ENCODE measurements at places on chromosomes 3 and 15.

DNA sequence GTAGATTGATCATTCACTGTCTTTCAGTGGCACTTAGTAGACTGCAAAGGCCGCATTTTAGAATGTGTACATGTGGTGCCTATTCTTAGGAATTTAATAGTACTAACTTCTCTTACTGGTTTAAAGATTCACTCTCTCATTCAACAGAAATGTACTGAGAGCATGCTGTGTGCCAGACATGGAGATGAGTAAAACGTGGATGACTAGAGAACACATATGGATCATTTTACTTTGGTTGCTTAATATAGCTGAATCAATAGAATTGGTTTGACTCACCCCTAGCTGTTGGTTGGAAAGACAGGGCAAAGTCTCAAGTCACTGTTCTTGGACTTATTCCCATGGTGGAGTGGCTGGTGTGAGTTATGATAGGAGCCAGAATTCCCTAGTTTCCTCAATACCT is 109.1 kb upstream of the TNFAIP8L3 start:
- DNase-seq: no peak

DNA sequence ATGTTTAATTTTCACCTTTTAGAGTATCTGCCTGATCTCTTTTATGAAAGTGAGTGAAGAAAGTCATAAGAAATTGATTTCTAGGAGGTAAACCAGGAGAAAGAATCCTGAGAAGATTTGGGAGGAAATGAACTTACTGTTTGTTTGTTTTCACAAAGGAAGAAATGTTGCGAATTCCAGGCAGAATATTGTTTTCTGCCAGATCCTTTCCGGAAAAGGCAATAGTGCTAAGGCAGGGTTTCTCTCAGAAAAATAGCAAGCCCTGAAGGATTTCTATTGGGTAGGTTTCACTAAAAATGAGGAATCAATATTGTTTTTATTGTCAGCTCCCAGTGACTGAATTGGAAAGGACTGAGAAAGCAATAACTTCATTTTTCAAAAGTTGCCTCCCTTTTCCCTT is 85.7 kb upstream of the TGFBR2 start:
- DNase-seq: no peak

- DNase-seq: no peak
Observed at GRCh38 chr15:101151288-101151687, 100.6 kb downstream of the CHSY1 start.

DNA sequence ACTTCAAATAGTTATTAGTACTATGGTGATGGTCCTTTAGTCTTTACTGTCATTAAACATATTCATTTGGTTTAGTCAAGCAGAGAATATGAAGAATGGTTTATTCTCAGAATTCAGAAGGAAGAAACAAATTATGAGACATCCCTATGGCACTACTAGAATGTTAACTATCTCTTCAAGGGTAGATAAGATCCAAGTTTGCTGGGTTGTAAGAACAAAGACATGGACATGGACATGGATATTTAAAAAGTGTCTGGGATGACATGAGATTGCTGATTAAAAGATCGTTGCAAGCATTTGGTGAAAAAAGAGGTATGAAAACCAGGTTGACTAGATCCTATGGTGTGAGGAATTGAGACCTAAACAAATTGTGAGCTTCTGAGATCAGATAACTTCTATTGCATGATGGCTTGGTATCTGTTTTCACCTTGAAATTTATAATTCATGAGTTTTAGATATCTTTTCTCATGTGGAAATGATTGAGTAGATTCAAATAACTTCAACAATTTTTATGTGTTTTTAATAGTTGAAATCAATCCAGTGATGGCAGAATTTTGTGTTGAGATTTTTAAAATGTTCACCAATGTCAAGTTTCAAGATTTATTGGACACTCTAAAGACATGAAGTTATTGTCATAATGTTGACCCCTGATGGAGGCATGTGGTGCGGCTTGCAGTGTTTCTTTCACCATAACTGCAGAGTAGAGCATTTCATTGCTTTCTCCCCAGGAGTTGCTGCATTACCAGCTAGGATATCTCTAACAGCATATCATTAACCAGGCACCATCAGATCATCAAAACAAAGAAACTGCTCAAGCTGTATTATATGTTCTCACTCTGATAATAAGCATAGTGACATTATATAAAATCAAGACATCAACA is 72.6 kb downstream of the NAALADL2 start:
- no peak for DNase-seq

GRCh38 chr15:59304034-59304795 is 68.5 kb downstream of the MYO1E start:
- no peak for DNase-seq

GRCh38 chr3:69294014-69294766 is 91.7 kb downstream of the FRMD4B start:
- DNase-seq: no peak

- no peak for DNase-seq
Observed at GRCh38 chr3:9078561-9079240, 115.4 kb upstream of the RAD18 start.

- no peak for DNase-seq
Observed at GRCh38 chr3:139546772-139547171, 7.2 kb upstream of the RBP1 start.

GRCh38 chr3:79369306-79369705 is 398.5 kb downstream of the ROBO1 start:
- no peak for DNase-seq

GRCh38 chr3:156098437-156099035 is 21.8 kb upstream of the KCNAB1 start:
- DNase-seq: no peak

- no peak for DNase-seq
Observed at GRCh38 chr3:51796854-51797253, 17.8 kb upstream of the IQCF6 start.

- no peak for DNase-seq
Observed at GRCh38 chr15:88699861-88700260, 61.0 kb downstream of the ISG20 start.

DNA sequence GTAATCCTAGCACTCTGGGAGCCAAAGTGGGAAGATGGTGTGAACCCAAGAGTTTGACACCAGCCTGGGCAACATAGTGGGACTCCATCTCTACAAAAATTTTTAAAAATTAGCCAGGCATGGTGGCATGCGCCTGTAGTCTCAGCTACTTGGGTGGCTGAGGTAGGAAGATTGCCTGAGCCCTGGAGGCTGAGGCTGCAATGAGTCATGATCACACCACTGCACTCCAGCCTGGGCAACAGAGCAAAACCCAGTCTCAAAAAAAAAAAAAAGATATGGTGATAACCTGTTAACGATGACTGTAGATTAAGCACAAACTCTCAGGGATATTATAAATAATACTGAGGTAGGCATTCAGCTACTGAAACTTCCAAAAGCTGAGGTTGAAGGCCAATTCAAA is 107.5 kb downstream of the SLC49A4 start:
- DNase-seq: no peak

DNA sequence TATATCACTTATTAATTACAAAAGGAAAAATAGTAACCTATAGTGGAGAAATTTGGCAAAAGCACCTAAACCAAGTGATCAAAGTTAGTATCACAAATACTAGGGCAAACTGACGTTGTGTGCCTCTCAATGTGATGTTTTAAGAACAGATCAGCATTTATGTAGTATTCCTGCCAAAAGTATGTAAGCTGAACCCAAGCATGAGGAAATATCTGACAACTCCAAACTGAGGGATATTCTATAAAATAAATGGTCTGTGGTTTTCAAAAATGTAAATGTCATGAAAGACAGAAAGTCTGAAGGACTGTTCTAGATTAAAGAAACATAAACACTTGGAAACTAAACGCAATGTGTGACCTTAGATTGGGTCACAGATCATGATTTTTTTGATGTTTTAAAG is 34.3 kb upstream of the PIK3CA start:
- no peak for DNase-seq

DNA sequence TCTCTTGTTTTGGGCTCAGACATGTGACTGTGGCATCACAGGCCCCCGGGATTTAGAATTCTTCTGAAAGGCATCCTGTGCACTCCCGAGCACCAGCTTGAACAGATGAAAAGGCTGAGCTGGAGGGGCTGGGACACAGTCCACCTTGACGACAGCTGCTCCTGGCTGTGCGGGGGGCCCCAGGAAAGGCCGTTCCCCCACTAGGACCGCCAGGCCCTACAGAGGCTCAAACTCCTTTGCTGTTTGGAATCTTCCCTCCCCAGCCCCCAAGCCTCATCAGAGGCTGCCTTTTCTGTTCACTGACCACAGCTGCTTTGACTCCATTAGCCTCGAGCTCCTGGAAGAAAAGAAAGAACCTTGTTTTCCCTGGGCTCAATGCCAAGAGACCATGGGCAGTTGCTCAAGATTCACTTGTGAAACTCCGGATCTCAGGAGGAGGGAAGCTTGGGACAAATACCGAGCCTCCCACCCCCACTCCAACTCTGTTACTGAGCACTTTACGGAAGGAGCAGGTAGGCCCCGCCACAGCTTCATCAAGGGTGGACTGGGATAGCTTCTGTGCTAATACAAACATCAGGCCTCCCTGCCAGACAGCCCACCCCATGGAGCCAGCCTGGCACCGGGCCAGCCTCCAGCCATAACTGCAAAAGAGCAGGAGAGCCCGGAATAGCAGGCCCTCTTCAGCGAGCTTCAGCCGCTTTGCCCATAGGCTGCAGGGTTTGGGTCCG is 15.7 kb downstream of the CIDEC start:
- no peak for DNase-seq

GRCh38 chr3:106245400-106245799 is 376.6 kb upstream of the CBLB start:
- no peak for DNase-seq

GRCh38 chr3:159151130-159151529 is 349.3 kb downstream of the MFSD1 start:
- DNase-seq: no peak

DNA sequence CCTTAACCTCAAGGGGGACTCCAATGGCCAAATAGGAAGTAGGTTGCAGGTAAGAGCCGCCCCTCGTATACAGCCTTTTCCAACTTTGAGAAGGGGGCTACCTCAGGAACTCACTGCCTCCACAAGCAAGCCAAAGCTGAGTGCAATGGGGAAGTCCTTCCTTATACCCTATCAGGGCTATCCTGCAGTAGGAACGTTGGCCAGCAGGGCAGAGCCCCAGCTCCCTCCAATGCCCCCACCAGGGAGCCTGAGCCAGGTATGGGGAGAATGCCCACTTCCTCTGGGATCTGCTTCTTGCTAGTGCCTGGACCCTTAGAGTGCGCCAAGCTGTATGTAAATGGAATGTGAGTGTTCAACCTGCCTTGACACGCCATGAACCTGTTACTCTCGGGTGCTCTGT is 16.3 kb downstream of the CACNA2D2 start:
- no peak for DNase-seq

GRCh38 chr15:48190932-48191573 is 412 bp upstream of the CTXN2 start:
- no peak for DNase-seq

DNA sequence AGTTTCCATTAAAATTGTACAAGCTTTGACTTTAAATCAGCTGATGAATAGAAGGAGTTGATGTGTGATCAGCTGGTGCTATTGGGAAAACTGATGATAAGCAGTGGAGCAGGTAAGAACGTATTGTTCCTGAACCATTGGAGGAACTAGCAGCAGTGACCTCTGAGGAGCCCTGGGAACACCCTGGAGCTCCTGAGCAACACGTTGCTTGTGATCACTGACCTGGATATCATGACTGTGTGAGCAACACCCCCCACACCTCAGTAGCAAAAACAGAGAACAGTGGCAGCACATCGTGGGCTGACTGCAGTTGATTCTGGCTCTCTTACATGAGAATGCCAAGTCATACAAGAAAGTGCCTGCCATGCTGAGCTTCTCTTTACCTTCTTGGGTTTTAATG is 72.9 kb downstream of the BLM start:
- DNase-seq: no peak

DNA sequence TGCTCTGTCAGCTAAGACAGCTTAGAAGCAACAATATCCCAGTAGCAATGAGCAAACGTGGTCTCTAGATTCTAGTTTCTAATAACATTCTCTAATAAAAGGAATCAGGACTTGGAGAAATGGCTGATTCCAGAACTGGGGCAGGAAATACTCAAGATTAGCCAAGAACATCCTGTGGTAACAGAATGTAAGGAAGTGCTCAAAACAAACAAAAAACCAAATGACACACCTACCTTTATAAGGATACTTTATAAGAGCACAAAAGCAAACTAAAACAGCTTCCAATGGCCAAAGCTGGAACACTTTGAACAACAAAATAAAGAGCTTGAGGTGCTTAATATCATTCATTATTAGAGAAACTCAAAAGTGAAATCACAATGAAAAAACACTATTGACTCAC is 33.1 kb upstream of the EIF5A2 start:
- no peak for DNase-seq

GRCh38 chr15:99151156-99151555 is 46.3 kb downstream of the SYNM start:
- DNase-seq: no peak

- no peak for DNase-seq
Observed at GRCh38 chr3:173622166-173622565, 224.6 kb downstream of the NLGN1 start.

DNA sequence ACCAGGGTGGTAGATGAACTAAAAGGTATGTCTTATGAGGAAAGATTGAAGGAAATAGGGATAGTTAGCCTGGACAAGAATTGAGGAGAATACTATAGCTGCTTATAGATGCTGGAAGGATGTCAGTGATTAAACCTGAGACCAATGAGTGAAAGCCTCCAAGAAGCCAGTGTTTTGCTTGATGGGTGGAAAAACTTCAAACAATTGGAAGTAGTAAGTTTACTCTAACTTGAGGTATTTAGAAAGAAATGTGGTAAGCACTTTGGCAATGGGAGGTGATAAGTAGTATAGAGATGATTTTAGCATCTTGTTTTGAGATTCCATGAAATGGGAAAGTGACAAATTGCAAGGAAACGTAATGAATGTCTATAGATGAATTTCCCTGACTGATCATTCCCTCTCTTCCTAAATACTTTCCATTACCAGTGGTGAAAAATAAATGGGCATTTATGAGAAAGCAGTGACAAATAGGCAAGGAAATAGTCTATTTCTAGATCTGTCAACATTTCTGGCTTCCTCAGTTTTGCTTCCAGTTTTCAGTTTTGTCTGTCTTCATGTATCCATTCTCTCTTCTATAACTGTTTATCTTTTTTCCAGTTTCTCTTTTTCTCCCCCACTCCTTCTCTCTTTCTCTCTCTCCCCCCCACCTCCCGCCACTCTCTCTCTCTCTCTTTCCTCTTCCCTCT is 19.2 kb downstream of the SLC15A2 start:
- DNase-seq: no peak

GRCh38 chr3:14793126-14793857 is 25.5 kb upstream of the FGD5 start:
- DNase-seq: no peak

- no peak for DNase-seq
Observed at GRCh38 chr3:38843898-38844297, 27.9 kb upstream of the SCN10A start.

DNA sequence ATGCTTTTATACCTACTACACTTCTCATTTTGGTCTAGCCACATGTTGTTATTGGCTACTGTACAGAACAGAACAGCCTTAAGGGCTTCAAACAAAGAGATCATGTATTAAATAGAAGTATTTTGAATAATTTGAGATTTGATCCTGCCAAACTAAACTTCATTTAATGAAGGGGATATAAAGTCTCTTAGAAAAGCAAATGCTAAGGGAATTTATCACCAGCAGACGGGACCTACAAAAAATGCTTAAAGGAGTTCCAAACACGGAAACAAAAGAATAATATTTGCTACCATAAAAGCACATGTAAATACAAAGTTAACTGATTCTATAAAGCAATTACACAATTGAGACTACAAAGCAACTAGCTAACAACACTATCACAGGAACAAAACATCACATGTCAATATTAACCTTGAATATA is 23.6 kb upstream of the FMN1 start:
- no peak for DNase-seq

Data from stimulated activated CD8-positive, alpha-beta memory T cell treated with anti-CD3 and anti-CD28 coated beads, Interleukin-2, amount 100 ng/mL, for 1 hour (primary cell).